LNCaP clone FGC (cell line): ENCODE measurements at places on chromosomes 4 and X.

DNA sequence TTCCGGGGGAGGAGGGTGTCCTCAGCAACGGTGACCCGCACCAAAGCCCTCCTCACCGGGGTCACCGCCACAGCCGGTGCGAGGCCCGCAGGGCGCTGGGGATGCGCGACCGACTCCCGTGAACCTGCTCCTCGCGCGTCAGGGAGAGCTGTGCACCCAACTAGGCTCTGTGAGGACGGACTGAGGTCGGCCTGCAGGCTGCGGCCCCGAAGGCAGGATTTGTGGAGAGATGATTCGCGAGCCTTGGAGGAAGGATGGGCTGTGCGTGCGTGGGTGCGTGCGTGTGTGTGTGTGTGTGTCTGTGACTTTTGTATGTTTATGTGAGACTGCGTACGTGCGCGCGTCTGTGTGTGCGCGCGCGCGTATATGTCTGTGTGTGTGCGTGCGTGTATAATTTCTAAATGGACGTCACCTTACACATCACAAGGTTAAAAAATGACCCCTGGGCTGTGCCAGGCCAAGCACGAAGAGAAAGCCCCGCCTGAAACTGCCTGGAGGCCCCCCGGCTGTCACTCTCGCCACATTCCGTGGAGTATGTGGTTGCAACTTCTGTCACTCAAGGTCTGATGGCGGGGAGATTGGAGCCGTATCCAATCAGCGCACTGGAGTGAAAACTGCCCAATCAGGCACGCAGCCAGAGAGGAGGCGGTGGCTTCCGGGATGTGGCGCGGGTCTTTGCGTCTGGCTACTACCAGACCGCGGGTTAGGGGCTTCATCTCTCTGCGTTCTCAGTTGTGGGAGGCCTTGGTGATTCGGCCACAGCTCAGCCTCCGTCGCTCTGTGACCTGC lies at the start of gene ZNF141:
ZNF141 (plus strand) TSS at position 672 of the 789 bp plus-strand sequence. CDS start 170 bp downstream, outside the sequence.
- DNase-seq = peak; percentile 99

GRCh38 chrX:63747331-63747730 lies 37.7 kb downstream of the ARHGEF9 start:
- DNase-seq = no peak

DNA sequence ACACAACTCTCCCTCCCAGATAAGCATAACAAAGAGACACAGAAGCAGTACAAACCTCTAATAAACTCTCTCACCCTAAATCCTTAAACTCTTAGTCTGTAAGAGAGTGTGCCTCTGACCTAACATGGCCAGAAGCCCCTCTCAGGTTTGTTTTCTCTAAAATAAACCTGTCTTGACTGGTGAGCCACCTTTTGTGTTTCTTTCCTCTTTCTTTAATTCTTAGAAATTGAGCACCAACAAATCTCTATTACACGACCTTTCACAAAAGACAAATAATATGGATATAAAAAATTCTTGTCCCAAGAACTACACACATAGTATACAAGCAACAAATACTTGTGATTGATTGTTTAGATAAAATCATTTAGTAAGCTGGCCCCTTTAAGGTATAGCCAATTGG lies 573.7 kb downstream of the EPHA5 start:
- DNase-seq = no peak

GRCh38 chr4:38873290-38873944 lies 5.8 kb downstream of the FAM114A1 start:
- peak; percentile 50 for DNase-seq

- DNase-seq = no peak
Observed at GRCh38 chr4:148273501-148273986, 168.7 kb downstream of the NR3C2 start.

DNA sequence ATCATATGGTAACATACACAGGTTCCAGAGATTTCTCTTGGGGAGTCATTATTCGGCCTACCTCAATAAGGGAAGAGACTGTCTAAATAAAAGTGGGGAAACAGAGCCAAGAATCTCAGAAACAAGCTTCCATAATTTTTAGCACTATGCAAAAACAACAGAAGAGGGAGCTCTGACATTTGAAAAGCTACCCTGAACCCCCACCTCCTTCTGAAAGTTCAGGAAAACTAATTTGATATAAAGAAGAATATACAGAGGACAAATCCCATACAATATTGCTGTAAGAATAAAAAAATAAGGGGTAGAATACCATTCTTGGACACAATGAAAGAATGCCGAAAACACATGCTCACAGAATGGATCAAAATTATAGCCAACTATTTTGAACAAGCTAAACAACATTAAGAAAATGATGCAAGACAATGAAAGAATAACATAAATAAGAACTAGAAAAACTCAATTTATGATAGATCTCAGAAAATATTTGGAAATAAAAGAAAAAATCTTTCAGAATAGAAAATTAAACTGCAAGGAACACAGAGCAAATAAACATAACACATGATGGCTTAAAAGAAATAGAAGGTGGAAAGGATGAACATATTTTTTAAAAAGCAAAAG lies 14.4 kb upstream of the ZNF41 start:
- no peak for DNase-seq

DNA sequence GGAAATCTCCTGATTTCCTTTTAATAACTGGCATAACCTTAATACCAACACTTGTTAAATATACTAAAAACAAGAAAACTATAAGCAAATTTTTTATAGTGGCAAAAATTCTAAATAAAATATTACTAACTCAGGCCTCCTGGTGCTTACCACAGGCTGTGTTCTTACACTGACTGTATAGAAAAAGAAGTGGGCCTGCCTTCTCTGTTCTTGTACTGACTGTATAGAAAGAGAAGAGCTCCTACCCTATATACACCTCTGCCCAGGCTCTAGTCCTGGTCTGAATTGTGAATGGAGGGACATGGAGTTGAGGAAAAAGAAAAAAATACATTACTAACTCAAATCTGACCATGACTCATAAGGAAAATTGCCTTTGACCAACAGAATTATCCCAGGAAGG lies 7.5 kb downstream of the ZNF41 start:
- no peak for DNase-seq

DNA sequence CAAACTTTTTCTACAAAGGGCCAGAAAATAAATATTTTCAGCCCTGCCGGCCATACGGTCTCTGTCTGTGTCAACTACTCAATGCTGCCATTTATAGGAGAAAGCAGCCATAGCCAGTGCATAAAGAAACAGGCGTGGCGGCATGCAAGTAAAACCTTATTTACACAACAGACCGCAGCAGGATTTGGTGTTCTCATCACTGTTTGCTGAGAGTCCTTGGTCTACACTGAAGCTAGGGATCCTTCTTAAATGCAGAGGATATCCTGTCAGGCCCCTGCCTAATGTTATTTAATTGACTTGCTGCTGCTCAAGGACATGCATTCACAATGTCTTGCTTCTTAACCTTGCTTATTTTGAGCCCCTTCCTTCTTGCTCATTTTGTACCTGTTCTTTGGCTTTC lies 54.7 kb downstream of the CPE start:
- peak; percentile 50 for DNase-seq

GRCh38 chrX:11757719-11758399 lies at the start of gene MSL3:
Gene MSL3, plus strand, starts transcription at chrX:11758237. Its CDS starts 27 bp downstream, at chrX:11758264.
- no peak for DNase-seq
